CD4-positive, alpha-beta T cell treated with Interferon gamma for 1 hour (primary cell): ENCODE measurements at places on chromosomes 7 and 10.

GRCh38 chr10:13360587-13360986, 12.5 kb upstream of the SEPHS1 start:
- no peak for DNase-seq

DNA sequence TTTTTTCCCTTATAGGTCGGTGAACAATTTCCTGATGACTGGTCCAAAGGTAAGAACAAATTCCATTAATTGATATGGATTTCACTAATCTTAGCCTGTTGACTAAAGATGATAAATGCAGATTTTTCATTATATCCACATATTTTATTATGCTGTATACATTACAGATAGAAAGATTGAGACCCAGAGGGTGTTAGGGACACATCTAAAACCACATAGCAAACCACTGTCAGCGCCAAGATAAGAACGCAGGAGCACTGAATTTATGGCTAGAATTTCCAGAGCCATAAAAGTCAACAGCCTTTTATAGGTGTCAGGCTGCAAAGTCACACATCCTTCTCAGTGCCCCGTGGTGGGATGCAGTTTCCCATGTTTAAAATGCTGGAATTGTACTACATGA, 16.2 kb downstream of the WNT8B start:
- no peak for DNase-seq

DNA sequence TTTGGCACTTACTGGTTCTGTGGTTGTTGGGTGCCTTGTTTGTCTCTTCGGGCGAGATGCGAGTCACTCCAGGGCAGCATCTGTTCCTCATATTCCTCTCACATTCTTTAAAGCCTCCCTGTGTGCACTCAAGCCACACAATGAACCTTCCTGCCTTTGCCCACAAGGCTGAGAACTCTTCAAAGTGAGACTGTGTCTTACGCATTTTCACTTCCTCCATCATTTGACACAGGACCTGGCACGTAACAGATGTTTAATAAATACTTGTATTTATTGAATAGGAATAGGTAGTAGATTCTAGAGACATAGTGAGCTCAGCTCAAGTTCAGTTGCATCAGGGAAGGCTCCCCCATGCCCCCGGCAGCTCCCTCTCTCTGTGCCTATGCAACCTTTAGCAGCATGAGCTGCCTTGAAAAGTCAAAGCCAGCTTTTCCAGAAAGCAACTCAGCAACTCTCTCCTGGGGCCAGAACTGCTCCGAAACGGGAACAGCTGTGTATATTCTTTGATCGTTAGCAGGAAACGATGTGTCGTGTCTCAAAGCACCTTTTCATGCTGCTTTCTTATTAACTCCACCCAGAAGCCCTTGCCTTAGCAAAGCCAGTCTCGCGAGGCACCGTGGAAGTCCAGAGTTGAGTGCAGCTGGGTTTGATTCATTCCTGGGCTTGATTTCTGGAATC, 97.5 kb downstream of the PFKFB3 start:
- peak; percentile 54 for DNase-seq

DNA sequence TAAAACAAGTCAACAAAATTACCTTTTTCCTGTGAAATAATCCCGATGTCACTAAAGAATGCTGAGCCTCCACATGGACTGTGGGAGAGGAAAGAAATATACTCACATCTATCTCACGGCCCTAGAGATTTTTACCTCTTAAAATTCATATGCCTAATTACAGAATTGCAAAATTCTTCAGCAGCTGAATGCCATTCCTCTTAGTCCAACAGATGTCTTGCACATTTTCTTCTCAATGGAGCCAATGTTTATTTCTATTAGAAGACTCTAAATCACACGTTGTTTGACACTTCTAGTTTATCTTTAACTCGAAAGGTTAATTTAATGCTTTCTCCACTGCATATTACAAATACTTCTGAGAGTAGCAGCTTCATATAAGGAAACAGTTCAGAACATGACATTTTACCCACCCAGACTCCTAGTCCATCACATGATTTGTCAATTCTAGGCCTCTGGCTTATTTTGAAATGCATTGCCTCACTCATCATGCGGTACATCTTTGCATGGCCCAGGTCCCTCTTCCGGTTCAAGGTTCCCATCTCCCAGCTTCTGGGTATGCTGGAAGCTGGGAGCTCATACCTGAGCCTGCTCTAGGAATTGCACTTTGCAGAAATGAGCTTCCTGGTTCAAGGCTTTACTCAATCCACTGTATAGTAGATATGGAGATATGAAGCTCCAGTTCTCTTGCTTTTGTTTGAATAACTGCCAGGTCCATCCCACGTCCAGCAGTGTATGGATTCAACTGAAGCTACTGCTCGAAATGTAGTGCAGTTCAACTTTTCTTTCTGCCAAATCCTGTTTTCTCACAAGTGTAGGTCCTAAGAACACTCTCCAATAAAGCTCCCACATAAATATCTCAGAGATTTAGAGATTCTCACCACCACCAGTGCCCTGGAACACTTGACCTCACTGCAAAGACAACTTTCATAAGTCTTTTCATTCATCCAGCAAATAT, 306.2 kb downstream of the GPR37 start:
- DNase-seq, result no peak

- no peak for DNase-seq
Observed at GRCh38 chr10:110101464-110102144, 93.8 kb downstream of the ADD3 start.

- peak; percentile 84 for DNase-seq
Observed at GRCh38 chr7:43649755-43650274, 66.9 kb downstream of the STK17A start.

DNA sequence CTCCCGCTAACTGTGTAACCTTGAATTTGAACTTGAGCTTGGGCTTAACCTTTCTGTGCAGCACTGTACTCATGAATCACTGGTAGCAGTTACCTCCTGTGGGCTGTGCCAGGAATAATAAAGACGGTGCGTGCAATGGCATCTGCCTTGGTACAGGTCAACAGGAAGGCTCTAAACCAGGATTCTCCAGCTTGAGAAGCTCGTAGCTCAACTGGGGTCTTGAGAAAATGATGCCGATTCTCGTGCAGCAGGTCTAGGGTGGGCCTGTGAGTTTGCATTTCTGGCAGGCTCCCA, 112.5 kb upstream of the ANLN start:
- no peak for DNase-seq

DNA sequence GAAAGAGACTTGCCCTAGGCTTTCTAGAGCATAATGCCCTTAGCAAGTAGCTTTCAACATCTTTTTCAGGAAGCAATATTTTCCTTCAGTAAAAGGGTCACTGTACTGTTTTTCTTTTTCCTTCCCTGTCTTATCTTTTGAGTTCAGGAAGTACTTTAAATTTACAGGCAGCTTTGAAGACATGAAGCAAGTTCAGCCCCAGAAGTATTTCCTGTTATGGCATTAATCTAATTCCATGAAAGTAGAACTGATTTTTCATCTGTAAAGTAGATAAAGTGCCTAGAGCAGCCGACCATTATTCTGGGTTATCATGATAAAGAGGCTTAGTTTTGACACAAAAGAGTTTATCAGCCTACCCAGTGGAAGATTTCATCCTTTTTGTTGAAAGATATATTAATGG, 288.2 kb downstream of the ADK start:
- DNase-seq, result no peak

- no peak for DNase-seq
Observed at GRCh38 chr10:120981601-120982391, 130.6 kb downstream of the WDR11 start.

DNA sequence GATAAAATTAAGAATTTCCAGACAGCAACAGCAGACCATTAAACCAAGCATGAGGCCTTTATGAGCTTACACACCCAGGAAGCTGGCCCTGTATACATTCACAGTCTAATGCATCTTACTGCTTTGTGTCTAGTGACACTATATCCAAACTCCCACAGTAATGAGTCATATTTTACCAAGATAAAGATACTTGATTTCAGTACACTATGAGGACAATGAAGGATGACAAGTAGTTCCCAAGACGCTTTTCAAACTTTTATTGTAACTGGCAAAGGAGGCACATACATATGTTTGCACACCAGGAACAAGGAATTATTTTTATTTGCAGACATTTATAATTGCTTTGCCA, 148.0 kb downstream of the TSPAN12 start:
- no peak for DNase-seq
